ENCODE measurements at places on chromosomes 2 and 18.

- no peak for DNase-seq
Observed at GRCh38 chr2:212595036-212595654, 56.5 kb upstream of the ERBB4 start.

GRCh38 chr2:38634684-38635083 lies 31.2 kb upstream of the GALM start:
- DNase-seq: no peak

GRCh38 chr18:72867746-72868584 lies at the start of gene NETO1:
Gene NETO1, minus strand, starts transcription at chr18:72867987. Its CDS starts 696 bp downstream, at chr18:72867291.
- no peak for DNase-seq

DNA sequence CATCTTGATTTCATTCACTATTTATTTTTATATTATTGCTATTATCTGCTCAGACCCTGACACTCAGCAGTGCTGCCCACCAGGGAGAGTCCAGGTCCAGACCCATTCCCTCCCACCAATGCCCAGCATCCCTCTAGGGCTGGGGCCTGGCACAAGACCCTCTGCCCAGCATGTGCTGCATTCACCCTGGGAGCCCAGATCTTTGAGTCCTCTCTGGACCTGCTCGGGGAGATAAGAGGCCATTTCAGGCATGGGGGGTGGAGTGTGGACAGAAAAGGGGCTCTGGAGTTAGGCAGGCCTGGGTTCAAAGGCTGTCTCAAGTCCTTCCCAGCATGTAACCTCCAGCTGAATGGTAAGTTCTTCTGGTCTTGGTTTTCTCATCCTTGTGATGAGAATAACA lies 209.6 kb downstream of the CYP26B1 start:
- DNase-seq: no peak

DNA sequence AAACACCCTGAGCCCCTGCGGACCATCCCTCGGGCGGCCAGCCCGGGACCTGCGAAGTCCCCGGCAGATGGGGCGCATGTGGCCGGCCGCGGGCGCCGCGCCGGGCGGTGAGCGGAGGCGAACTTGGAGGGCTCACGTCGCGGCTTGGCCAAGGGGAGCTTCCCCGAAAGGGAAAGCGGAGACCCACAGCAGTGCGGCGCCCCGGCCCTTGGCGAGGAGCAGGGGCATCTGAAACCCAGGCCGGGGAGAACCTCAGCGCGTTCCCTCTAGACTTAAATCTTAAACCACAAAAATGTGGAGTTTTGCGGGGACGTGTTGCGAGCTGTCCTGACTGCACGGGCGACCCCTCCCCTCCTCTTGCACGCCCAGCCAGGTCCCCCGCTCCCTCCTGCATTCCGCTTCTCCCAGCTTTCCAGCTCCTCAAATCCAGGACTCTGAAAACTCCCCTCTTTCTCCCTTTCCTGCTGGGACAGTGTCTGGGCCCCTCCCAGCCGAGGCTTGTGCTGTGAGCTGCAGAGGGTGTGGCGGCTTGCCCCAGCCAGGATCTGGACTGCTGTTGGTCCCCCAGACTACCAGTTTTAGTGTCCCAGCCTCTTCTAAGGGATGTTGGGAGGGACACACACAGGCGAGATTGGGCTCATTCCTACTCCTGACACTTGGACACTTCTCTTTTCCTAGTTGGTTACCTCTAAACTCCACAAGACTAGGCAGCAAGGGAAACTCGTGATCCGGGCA lies 1.3 kb downstream of the FMNL2 start:
- DNase-seq: no peak

DNA sequence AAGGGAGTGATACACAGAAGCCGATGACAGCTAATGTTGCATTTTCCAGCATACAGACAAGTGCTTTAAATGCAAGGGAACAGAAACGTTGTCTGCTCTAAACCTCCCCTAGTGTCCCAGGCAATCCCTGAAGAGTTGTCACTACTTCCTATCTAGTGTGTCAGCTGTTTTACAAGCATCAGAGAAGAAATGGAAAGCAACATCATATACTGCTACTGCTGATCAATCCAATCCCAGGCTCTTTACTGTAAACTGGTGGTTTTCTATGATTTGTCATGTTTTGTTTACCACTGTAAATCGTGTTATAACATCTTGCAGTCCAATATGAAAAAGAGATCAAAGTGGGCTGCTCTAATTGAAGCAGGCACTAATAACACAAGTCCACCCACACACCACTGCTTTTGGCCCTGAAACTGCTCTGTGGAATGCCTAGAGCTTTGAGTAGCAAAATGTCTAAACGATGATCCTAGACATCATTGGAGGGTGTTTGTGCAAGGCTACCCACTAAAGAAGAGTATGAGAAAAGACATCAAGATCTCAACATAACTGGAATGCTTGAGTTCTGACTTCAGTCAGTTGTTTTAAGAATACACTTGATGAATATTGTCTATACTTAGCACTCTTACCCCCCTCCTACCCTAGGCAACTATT lies 18.1 kb upstream of the ROCK1 start:
- DNase-seq: no peak

- DNase-seq: no peak
Observed at GRCh38 chr2:172361360-172361759, 66.0 kb upstream of the ITGA6 start.

- no peak for DNase-seq
Observed at GRCh38 chr2:185044323-185044874, 446.1 kb downstream of the ZNF804A start.

DNA sequence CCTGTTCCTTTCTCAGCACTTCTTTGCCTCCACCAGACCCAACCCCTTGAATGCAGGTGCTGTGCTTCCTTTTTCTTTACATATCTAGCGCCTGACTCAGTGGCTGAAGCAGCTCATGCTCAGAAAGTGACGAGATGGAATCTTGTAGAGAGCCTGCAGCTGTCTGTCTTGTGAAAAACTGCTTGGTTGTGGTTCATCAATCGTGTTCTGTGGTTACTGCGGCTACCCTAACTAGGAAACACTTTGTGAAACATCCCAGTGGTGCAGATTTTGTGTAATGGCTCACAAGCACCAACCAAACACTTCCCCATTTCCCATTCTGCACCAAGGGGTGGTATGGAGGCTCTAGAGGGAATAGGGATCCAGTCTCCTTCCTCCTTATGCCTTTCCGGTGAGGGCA lies 307.2 kb upstream of the MMADHC start:
- no peak for DNase-seq

GRCh38 chr18:39660141-39660540 lies 2094.5 kb upstream of the CELF4 start:
- no peak for DNase-seq

- no peak for DNase-seq
Observed at GRCh38 chr18:60888071-60888624, 445.1 kb upstream of the CDH20 start.

- no peak for DNase-seq
Observed at GRCh38 chr2:148106331-148106730, 85.4 kb downstream of the MBD5 start.
